ENCODE measurements at places on chromosomes 1 and 21.

- no peak for DNase-seq
Observed at GRCh38 chr21:25717491-25718147, 17.1 kb downstream of the ATP5PF start.

DNA sequence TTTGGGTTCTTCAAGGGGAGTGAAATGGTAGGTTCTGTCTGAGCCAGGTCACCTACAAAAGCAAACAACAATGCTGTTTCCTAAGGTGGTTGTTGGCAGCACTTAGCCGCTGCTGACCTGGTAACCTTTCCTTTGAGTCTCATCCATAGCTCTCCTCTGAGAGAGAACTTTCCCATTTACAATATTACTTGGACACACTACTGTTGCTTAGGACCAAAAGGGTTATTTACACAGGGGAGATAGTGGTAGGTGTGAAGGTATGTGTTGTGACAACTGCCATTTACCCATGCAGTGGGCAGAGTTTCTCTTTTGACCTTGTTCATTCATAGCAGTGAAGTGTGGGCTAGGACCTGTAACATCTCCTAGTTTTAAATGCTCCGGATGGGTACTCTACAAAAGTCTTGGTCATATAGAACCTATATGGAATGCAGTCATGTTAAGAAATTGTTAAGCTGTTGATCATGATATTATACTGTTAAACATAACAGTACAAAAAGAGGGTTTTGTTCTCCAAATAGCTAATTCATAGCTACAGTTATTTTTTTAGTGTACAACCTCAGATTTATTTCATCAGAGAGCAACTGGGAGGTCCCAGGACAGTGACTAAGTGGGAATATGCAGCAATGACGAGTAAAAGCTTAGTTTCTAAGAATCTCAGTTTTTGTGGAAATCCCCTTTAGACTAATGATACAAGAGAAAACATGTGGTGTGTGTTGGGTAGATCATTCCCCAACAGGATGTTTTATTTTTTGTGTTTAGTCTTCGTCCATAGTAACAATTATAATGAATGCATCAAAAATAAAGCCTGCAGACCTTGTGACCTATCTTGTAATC is 219.7 kb downstream of the NFIA start:
- DNase-seq, result no peak

DNA sequence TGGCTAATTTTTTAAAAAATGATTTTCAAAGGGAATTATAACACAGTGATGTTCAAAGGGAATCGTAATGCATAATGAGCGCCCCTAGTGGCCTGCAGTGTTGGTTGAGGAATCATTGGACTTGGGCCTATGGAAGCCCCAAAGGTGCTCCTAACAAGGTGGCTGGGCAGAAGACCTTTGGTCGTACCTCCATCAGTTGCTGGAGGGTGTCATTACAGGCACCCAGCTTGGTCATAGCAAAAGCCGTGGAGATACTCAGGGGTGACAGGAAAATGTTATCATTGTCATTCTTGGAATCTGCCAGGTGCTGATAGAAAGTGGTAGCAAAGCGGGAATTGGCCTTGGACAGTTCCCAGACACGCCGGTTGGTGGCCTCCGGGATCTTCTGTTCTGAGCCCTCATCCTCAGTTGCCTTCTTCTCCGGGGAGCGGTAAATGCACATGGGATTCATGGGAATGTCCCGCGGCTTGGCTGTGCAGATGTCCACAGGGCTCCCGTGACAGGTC is 2.7 kb downstream of the SERPINC1 start:
- no peak for DNase-seq

- DNase-seq, result peak; percentile 31
Observed at GRCh38 chr1:189787201-189787600, 690.5 kb downstream of the BRINP3 start.

DNA sequence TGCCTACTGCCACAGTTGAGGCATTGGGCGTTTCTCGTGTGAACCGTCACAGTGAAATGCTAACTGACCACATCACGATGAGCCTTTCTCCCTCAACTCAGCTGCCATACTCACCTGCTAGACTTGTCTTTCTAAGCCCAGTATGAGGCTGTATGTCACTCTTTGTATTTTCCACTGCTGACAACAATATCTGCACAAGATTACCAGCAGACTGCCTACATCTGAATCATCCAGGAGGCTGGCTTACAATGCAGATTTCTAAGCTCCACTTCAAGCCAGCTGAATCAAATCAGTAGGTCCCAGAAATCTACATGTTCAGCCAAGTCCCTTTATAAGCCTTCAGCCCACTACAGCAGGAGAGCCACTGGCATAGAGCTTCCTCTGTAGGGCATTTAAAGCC is 355.0 kb upstream of the DUSP10 start:
- no peak for DNase-seq

DNA sequence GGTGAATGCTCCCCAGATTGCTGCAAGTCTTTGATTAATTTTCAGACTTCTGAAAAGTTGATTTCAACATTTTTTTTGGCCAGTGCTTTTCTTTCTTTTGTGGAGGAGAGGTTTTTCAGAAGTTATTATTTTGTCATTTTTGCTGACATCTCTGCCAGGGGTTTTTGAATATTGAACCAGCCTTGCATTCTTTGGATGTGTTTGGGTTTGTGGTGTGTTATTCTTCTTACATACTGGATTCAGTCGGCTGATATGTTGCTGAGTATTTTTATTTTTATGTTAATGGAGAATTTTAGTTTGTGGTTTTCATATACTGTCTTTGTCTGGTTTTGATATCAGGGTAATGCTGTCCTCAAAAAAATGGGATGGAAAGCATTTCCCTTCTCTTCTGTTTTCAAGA is 25.3 kb downstream of the OBSCN start:
- DNase-seq, result no peak

GRCh38 chr1:81174052-81174451 is 626.7 kb upstream of the ADGRL2 start:
- DNase-seq, result no peak

- no peak for DNase-seq
Observed at GRCh38 chr1:174902531-174903099, 97.1 kb upstream of the CACYBP start.

DNA sequence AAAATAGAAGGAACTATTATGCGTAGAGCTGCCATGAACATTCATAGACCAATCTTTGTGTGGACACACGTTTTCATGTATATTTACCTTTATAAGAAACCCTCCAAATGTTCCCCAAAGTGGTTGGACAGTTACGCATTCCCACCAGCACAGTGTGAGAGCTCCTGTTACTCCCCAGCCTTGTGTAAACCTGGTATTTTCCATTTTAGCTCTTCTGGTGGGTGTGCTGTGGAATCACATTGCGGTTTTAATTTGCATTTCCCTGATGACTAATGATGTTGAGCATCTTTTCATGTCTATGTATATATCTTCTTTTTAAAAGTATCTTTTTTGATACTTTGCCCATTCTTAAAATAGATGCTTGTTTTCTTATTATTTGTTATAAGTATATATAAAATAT is 3.2 kb upstream of the UBASH3A start:
- DNase-seq, result no peak

DNA sequence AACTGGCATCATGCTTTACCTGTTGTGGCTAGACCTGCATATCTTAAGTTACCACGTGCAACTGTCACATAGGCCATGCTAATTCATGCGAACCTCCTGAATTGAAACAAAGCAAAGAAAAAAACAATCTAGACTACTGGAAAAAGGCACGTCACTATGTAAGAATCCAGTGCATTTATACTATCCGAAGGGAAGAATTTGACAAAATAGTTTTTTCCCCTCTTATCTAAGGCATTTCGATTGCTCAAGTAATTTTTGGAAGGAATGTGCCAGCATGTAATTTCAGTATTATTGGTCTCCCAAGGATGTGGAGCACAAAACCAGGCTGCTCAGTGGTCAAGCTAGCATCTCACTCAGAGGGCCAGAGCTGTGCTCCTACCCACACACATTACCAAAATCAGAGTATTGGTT is 31.5 kb upstream of the C1orf198 start:
- DNase-seq, result no peak

DNA sequence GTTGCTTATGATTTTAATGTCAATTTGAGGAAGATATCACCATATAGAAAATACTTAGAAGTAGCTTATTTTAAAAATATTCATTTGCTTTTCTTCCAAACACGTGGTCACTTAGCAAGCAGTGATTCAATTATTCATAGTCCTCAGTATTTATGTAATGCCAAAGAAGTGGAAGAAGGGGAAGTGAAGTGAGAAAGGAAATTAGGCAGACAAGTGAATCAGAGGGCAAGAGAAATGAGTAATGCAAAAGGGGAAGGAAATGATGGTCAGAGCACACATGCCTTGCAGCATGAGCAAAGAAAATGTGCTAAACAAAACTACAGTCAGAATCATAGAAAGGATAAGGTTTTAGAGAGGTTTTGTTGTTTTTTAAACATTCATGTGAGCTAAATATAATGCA is 31.8 kb downstream of the SDCCAG8 start:
- DNase-seq, result no peak

- DNase-seq, result no peak
Observed at GRCh38 chr1:240878631-240879030, 266.7 kb upstream of the GREM2 start.

DNA sequence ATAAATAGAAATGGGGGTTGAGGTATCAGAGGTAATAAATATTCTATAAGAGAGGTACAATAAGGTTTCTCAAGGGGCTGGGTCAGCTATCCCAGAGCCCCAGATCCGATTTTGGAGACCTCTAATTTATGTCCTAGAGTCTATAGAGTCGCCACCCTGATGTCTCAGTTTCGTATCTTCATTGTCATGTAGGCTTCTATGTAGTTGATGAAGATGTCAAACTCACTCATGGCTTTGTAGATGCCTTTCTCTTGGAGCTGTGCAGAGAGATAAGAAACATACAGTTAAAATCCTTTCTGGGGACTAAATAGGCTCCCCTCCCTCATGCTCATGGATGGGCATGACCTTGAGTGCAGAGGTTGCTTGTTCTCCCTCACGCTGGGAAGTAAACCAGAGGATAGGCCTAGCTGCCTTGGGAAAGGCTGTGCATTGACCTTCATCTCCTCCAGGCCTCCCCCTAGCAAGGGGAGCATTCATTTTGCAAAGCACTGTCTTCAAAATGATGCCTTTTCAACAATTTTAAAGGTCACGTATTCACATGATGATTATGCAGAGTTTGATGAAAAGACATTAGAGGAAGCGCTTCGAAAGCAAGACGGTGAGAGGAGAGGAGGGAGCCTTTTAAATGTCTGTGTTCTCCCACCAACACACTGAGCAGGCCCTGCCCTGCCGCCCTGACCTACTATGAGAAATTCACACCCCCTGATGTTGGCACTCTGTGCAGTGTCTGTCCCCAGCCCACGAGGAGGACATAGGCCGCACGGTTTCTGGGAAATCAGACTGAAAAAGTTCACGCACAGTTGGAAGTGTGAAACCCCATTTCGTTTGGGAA is 1.9 kb upstream of the IL19 start:
- DNase-seq, result no peak

DNA sequence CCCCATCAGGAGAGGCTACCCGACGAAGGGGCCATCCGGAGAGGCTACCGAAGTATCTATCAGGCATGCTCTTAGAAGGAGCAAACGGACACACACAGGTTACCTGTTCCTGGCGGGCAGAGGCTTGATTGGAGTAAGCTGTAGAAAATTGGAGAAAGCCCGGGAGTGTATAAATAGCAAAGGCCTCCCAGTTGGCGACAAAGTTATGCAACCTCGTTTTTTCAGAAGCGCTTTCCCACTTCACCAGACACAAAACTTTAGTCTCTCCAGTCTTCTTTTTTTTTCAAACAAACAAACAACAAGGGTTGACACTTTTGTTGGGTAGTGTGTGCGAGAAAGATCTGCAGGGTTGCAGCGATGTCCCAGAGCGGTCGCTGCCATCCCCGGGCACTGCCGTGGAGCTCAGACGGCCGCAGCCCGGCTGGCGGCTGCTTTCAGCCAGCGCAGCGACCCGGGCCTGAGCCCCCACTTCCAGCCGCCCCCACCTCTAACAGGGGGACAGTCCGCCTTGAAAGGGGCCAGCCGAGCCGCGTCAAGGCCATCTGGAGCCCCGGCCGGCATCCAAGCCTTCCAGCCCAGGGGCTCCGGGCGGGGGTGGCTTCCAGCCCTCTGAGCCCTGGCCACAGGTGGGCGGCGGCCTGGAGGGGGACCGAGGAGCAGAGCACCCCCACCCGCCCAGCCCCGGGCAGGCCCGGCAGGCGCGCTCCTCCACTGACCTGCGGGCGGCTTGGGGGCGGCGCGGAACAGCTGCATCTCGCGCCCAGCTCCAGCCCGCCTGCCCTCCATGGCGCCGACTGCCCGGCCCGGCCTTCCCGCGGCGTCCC is 616 bp downstream of the MCOLN3 start:
- no peak for DNase-seq

GRCh38 chr1:90346349-90346748 is 351.4 kb downstream of the ZNF326 start:
- DNase-seq, result no peak

DNA sequence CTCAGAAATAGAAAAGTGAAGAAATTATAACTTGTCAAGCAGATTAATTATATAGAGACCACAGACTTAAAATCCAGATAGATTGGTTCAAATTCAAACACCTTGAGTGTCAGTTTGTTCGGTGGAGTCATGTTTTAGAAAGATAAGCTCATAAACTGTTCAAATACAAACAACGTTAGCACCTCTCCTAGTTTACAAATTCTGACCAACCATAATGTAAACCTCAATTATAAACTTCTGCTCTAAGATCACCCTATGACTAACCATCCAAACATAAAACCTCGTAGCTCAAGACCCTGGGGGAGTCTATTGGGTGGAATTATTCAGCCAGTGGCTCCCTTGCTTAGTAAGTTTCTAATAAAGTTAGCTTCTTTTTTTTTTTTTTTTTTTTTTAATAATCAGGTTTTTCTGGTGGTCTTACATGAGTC is 12.4 kb downstream of the CBR1 start:
- no peak for DNase-seq

DNA sequence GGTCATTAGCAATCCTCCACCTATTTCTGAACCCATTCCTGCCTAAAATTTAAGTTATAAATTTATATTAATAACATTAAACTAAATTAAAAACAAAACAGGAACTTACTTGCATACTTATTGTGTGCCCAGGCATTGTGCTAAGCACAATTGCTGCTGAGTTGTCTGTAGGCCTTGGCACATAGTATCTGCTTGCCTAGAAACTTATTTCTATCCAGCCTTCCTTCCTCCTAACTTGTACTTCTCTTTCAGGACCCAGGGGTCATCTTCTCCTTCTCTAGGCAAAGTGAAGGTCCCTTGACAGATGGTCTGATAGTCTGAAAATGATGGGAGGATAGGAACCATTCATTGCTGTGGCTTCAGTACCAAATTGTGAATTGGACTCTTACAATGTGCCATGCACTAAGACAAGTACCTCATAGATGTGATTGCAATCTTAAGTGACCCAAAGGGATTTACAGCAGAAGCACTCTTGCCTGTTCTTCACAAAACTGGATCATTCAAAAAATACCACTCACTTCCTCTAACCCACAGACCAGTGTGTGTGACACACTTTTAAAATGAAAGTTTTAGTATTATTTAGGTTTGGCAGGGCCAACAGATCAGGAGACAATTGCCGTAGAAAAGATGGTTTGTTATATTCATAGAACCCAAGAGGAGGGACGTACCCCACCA is 10.3 kb upstream of the CD101 start:
- DNase-seq, result no peak

All from posterior cingulate gyrus (tissue), 11 donors.